ENCODE measurements at places on chromosomes 1 and 21. TPM values are rescaled to one million over a fixed set of nuclear protein-coding genes. Genes with fewer than 3 reads are reported as not detected.

CA14 gene
- total RNA-seq = not detected

- no peak for DNase-seq
These were observed 129.7 kb upstream of the L1TD1 start for GRCh38 chr1:62064829-62065407.

DNA sequence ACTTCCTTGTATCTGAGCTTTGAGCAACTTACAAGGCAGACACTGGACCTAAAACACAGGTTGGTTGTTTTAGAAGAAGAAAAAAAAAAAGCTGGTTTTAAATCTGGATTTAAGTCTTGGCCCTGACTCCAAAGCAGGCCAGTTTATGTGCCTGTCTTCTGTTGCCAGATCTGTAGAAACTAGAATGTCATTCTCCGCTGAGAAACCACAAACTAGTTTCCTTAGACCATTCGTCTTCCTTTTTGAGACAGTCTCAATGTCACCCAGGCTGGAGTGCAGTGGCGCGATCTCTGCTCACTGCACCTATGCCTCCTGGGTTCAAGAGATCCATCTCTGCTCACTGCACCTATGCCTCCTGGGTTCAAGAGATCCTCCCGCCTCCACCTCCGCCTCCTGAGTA is 33.9 kb downstream of the APP start:
- DNase-seq = no peak

DNA sequence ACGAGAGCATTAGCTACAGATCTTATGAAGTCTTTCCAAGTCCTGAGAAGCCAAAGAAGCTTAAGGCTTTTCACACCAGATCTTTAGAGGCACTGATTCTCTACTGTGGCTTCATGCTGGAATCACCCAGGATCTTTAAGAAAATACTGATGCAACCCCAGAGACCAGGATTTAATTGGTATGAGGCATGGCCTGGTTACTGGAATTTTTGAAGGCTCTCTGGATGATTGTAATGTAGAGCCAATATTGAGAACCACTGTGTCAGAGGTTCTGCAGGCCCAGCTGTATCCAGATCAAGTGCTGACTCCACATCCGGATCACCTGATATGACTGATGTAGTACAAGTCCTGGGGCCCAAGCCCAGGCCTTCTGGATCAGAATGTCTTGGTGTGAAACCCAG is 105.7 kb downstream of the PLPPR5 start:
- no peak for DNase-seq

DNA sequence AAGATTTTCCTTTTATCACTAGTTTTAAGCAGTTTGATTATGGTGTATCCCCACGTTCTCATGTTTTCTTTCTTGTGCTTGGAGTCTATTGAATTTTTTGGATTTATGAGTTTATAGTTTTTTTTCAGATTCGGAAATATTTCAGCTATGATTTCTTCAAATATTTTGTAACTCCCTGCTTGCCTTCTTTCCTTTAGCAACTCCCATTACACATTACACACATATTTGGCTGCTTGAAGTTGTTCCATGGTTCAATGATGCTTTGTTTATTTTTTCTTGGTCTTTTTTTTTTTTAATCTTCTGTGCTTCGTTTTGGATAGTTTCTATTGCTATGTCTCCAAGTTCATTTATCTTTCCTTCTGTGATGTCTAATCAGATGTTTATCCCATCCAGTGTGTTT is 48.5 kb upstream of the WARS2 start:
- DNase-seq = no peak
